ENCODE measurements at places on chromosomes 16 and 17.
A peak's percentile ranks its signal among the peaks of the same experiment; 100 is the strongest.

DNA sequence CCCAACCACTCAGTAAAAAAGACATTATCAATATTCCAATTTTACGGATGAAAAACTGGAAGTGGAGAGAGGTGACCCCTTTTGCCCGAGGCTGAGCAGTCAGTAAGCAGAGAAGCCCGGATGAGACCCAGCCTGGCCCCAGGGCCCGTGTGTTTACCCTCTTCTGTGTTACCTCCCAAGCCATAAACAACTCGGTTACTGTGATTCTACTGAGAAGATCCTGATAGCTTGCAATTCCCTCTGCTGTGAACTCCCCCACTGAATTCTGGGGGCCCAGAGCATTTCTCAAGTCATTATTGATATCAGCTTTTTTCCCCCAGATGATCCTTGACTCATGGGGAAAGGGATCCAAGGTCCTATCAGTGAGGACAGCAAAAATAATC, 482.6 kb upstream of the ERCC4 start:
- no peak for DNase-seq

- no peak for DNase-seq
These were observed 22.9 kb upstream of the PLLP start for GRCh38 chr16:57307365-57307764.

DNA sequence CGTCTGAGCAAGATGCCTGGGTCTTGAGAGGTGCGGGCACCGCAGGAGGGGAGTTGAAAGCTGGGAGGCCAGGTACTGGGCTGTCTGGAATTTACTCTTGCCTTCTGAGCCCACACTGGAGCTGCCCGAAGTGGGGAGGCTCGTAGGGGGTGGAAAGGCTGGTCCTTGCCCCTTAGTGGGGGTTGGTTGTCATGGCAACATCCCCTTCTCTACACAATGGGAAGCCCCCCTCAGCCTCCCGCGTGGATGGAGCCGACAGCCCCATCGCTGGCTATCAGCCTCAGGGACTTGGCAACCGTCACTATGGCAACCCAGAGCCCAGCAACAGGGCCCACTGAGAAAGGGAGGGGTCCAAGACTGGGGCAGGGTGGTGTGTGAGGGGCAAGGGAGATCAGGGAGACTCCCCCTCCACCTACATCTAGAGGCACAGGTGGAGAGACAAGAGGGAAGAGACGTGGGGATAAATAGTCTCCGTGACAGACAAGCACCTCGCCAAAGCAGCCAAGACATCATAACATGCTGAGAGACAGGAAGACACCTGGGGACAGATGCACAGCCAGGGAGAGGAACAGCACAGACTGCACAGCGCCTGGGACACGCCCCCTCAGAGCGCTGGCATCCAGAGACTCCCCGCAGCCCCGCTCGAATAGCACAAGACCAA, 5.3 kb upstream of the DNAH2 start:
- DNase-seq, result no peak

- DNase-seq, result peak; percentile 98
These were observed 81.4 kb upstream of the DYNLRB2 start for GRCh38 chr16:80459331-80459777.
